Nucleus accumbens (tissue), 56 donors: ENCODE measurements at places on chromosomes 1 and 21.

GRCh38 chr1:238492271-238492670 is 601.5 kb upstream of the ZP4 start:
- DNase-seq, result no peak

DNA sequence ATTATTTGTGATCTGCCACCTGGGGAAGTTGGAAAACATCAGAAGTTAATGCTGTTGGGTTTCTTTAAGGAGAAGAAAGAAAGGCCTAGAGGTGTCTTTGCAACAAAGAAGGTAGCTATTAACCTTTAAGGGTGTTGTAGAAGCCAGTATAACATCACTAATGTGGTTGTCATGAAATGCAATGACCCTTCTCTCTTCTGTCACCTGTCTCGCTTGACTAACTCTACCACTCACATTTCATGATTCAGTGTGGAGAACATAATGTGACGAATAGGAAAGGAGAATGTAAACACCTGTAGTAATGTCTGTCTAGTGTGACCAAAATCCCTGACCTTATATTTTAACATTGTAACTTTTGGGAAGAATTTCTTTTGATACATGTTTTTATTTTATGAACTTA is 211.7 kb upstream of the UBE2U start:
- no peak for DNase-seq

DNA sequence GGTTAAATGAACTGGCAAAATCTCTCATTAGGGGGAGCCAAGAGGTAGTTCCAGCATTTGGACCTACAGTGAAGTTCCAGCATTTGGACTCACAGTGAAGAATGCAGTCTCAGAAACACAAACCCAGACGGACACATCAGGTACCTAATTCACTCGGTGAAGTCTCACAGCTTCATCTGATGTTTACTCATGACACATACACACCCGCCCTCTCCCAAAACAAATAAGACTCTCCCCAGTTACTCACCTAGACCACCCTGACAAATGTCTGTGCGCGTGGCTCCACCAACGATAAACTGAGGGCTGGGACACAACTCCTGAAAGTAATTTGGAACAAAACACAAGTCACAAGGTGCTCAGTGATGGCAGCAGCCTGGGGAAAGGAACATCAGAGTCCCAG is 11.4 kb downstream of the CAPN8 start:
- DNase-seq, result no peak

DNA sequence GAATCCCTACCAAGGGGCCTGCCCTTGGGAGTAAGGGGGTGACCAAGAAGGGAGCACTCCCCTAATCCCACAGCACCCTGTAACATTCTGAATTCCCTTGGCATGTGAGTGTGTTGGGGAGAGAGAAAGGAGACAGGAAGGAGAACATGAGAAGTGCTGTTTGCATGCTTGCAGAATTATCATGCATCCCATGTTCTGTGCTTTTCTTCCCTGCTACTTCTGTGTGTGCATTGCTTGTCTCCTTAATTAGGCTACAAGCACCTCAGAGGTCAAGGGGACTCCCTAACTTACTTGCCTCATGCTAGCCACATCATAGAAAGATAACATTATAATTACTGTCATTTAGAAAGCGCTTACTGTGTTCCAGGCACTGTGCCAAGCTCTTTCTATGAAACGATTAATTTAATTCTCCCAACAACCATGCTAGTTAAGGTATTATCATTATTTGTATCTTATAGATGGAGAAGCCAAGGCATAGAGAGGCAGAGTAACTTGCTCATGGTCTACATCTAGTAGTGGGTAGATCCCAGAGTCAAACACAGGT is 11.1 kb downstream of the NOS1AP start:
- no peak for DNase-seq

DNA sequence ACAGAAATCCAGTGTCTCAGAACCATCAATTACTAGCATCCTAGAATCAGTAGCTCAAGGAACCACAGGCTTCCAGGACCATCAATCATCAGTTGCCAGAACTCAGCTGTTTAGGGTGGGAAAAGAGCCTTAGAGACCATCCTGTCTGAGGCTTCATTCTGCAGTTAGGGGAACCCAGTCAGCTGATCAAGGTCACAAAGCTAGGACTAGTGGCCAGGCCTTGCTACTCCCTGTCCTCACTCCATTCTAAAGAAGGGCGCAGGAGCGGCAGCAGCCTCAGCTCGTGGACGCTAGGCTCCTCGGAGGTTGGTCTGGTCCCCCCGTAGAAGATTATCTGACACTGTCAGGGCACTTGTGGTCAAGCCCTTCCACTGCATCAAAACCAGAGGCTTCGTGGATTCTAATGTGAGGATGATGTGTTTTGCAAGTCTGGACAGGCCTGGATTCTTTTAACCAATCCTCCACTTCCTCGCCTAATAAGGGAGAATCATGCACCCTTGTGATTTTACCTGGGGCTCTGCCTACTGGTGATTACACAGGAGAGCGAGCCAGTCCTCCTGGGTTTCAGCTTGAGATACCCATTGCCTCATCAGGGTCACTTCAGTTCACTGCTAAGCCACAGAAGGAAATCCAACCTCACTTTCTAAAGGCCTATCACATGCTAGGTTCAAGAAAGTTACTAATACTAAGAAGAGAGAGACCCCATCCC is 41.7 kb upstream of the IFFO2 start:
- no peak for DNase-seq

DNA sequence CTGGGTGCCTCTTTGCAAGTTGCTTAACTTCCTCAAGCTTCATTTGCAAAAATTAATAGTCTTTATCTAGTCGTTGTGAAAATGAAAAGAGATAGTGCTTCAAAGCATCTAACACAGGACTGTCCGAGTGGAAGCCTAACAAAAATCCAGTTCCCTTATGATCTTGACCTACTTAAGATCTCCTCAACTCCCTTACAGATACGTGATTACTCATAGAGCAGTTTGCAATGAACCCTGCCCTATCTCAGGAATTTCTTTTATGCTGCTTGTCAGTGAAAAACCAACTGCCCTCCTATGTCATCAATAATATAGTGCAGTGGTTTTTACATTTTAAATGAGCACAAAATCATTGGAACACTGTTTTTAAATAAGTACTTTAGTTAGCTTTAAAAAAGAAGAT is 314.3 kb downstream of the BACH1 start:
- no peak for DNase-seq

DNA sequence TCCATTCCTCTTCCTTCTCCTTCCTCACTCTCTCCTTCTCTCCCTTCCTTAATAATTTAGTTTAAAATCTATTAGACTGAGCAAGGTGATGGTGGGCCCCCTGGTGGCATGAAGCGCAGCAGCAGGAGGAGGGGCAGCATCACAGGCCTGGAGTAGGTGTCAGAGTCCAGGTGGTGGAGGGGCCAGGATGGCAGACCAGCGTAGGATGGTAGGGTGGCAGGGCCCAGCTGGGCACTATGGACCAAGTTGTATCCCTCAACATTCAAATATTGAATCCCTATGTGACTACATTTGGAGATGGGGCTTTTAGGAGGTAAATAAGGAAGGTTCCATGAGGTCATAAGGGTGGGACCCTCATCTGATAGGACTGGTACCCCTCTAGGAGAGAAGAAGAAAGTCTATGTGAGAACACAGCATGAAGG is 61.0 kb downstream of the WDR4 start:
- no peak for DNase-seq

DNA sequence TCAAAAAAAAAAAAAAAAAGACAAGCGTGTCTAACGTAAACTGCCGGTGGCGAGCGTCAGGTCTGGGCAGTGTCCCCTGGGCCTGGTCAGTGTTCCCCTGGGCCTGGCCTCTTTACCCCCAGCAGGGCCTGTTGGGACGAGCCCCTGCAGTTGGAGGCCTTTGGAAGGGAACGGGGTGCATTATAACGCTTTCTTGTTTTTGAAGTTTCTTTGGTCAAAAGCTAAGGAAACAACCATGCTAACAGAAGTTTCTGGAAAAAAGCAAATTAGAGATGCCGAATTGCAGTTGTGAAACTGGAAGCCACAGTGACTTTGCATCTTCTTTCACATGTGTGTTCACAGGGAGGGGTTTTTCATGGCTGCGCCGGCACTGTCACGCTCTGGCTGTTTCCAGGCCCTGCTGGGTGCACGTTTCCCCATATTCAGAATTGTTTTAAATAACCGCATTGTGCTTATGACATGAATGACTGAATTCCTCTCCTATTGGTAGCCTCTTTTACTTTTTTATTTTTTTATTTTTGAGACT is 16.0 kb downstream of the RRP1 start:
- no peak for DNase-seq

DNA sequence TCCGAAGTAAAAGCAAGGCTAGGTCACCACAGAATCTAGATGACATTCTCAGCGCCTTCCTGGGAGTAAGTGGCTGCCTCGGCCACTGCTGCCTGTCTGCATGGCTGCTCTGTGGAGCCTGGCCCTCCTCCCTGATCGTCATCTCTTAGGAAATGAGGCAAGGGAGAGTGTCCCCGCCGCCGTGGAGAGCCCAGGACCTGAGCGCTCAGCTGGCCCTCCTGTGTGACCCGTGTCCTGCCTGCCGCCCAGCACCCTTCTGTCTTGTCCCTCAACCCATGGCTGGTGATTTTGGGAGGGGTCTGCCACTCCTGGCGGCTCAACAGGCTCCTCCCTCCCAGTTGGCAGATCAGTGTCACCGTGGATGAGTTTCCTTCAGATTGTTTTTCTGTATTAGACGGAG is 156.4 kb upstream of the COL6A1 start:
- DNase-seq, result no peak

DNA sequence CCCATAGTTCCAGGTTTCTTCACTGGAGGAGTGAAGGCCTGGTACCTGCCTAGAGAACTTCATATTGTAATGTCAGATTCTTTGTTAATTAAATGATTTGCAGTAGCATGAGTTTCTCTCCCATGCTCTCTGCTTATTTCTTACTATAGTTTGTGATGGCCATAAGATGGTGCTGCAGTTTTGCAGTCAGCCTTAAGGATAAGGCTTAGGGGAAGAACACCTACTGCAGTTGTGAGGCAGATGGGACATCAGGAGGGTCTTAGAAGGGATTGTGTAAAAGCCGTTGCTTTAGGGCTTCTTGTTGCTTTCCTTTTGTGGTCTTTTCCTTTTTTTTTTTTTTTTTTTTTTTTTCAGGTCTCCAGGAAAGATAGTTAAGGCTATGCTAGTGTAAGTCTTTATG is 61.8 kb downstream of the MACF1 start:
- no peak for DNase-seq

GRCh38 chr1:113903501-113904292 is 902 bp downstream of the AP4B1 start:
- DNase-seq, result no peak

DNA sequence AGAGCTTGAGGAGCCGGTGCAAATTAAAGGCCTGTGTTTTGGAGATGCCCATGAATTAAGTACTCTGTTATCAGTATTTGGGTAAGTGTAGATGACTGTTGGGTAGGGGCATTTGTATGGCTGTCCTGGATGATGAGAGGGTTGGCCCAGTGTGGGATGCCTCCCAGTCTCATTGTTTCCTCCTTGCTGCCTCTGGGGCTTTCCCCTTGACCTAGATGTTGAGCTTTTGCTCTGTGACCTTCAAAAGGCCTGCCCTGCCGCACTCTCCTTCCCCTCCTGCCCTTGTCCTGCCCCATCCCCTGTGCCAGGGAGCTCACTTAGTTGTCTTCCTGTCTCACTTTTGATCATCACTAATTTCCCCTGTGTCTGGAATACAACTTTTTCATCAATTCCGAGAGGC is 10.0 kb downstream of the GALNT2 start:
- no peak for DNase-seq

- no peak for DNase-seq
Observed at GRCh38 chr1:163271535-163271934, 50.2 kb upstream of the NUF2 start.

GRCh38 chr1:232192781-232193450 is 437.0 kb downstream of the SIPA1L2 start:
- no peak for DNase-seq

DNA sequence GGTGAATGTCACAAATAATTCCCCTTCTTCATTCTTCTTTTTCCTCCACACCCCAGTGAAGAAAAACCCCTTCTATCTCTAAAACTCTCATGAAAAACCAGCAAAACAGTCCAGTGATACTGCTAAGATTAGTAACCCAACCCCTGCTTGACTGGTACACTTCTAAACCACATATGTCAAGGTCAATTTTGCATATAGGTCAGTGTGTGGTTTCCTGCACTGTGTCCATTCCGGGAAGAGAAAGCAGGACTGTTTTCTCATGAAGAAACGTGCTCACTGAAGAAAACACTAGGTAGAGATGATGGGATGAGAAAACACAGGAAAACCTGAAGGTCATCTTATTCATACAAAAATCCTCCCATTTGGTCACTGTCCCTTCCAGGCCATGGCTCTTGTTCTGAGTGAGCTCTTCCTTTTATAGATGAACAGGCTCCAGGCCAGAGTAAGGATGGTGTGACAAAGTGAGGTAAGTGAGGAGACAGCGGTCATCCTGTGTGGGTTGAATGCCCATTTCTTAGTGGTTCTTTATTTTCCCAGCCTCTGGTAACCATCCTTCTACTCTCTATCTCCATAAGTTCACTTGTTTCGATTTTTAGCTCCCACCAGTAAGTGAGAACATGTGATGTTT is 122.7 kb downstream of the FASLG start:
- no peak for DNase-seq
